Activated CD4-positive, alpha-beta T cell treated with anti-CD3 and anti-CD28 coated beads, Interleukin-2, amount 50 U/mL, for 48 hours (primary cell): ENCODE measurements at places on chromosomes 12 and 14.
A peak's percentile ranks its signal among the peaks of the same experiment; 100 is the strongest.

DNA sequence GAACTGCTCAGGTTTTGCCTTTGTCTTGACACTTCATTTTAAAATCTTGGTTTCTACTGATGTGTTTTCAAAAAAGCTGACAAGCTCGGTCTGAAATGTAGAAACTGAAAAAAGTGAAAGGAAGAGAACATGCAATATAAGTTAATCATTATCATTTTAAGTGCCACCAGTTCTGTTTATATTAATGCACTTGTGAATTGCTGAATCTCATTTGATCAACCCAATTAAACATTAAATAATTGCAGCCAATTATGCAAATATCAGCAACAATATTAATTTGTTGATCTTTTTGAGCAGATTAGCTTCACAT, 133.8 kb downstream of the BCAT1 start:
- DNase-seq = no peak

DNA sequence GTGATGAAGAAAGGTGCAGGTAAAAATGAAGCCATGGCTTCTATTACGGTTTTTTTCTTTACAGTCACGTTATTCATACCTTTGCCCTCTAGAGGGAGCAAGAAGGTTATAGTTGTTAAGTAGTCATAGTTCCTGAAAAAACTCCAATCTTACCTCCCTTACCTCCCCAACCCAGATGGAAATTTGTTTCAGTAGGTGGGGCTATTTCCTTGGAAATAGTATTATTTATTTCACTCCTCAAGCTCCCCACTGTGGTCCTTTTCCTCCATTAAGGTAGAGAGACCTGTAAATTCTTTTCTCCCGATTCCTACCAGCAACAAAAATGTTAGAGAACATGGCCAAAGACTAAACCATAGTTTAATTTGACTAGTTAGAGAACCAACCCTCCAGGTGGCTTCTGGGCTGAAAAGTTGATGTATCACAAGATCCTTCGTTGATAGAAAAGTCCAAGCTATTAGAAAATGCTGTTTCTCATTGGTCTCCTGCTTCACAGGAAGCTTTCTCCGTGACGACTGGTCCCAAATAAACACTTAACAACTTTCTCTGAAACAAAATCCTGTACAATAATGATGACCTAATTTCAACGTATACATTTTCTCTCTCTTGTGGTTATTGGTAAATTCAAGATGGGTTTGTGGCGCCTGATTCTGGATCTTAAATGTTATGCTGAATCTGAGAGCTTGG, 43.5 kb downstream of the TMX1 start:
- no peak for DNase-seq

GRCh38 chr12:91109148-91109564, 2.1 kb downstream of the LUM start:
- peak; percentile 71 for DNase-seq

DNA sequence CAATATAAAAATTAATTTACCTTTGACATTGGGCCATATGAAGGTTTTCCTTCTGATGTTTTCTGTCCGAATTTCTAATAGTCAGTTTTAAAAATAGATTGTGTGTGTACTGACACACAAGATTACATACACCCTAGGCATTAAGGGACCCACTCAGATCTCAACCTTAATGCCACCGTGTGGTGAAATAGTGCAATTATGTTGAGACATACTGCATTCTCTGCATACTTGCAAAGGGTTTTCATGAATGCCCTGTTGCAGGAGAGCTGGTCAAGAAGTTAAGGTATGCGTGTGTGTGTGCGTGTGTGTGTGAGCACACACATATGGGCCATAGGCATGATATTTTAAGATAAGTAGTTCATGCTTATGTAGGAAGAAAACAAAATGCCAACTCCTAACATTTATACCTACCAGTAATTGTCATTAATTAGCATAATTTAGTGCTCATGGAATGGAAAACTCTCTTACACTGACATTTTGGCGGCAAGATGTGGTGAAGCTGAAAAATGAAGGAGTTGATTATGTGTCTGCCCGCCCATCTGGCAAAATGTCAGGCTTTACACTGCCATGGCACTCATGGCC, 58.8 kb downstream of the PIK3C2G start:
- no peak for DNase-seq

DNA sequence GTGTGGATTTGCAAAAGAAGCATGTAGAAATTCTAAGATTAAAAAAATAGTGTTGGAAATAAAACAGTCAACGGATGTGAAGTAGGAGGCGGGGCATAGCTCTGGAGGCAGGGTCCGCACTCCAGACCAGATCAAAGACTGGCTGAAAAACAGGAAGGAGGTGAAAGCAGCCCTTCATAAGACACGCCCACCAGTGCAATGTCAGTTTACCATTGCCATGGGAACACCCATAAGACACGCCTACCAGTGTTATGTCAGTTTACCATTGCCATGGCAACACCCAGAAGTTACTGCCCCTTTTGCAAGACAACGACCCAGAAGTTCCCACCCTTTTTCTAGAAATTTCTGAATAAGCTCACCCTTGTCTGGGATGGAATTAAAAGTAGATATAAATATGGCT, 87.1 kb downstream of the FZD10 start:
- DNase-seq = no peak

DNA sequence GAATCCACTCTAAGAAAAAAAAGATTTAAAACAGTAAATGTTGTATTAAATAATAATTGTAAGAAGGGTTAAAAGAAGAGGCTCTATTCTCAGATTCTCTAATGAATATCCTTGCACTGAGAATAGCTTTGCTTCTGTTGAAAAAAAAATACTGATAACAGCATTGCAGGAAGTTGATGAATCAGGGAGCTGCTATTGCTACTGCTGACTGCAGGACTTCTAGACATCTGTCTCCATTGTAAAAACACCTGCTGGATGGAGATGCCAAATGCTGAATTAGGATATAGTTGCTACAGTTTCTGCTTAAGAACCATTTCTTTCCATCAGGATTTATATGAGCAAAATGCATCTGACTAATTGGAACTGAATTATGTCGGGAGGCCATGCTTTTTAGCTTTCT, 50.3 kb upstream of the ANP32D start:
- DNase-seq = no peak

DNA sequence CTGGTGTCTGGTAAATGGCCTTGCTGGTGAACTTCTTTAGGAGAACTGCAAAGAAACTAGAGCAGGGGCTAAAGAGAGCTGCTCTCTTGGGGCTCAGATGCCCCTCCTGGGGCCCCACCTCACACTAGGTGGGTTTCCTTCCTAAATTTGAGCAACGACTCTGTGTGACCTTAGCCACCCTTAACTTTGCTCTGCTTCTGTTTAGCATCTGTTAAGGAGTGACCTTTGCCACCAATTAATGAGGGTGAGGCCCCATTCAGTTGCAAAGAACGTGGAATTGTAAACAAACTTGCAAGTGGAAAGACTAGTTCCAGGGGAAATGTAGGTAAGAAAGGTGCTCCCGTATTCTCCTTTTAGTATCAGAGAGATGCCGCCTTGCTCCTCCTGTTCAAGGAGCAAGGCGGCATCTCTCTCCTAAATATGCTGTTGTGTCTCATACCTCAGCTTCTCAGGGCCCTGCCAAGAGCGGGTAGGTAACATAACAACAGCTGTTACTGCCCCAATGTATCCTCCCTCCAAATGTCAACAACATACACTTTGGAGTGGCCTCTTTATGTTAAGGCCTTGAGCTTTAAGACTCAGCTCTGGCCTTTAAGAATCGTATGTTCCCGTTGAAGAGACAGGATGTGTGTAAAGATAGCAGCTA, 77.6 kb upstream of the FUT8 start:
- no peak for DNase-seq

DNA sequence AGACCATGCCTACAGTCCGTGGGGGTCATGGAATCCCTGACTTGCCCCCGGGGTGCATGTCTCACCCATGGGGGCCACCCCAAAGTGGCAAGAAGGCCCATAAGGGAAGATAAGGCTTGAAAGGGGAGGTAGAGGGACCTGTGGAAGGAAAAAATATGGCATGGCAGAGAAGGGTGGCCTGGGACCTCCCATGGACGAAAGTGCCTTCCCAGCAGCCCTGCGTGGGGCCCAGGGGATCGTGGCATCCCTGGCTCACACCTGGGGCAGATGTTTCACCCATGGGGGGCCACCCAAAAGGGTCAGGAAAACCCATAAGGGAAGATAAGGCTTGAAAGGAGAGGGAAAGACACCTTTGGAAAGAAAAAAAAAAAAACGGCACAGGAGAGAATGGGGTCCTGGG, 264.6 kb downstream of the ALG10 start:
- no peak for DNase-seq

- DNase-seq = no peak
Measured at GRCh38 chr14:90049390-90049789, 12.4 kb upstream of the KCNK13 start.
